ENCODE measurements at places on chromosomes 12 and 14.

DNA sequence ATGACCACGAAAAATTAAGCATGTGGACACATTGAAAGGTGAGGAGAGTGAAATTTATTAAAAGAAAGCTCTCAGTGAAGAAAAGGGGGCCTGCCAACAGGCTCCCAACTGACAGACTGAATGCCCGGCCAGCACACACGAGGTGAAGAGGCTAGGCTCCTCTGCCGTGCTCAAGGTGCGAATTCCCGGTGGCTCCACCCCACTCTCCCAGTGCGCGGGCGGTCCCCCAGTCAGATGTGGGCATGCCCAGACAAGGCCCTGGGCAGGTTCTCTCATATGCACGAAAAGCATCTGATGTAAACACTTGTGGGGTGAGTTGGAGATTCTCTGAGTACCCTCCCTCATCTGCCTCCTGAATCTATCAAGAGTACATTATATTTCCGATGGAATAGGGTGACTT lies 48.5 kb upstream of the OSBPL8 start:
- DNase-seq: no peak

GRCh38 chr12:53208435-53208834 lies 1.4 kb upstream of the ITGB7 start:
- DNase-seq: no peak

- peak; percentile 31 for DNase-seq
Measured at GRCh38 chr12:131829356-131829747, 1.2 kb downstream of the MMP17 start.

DNA sequence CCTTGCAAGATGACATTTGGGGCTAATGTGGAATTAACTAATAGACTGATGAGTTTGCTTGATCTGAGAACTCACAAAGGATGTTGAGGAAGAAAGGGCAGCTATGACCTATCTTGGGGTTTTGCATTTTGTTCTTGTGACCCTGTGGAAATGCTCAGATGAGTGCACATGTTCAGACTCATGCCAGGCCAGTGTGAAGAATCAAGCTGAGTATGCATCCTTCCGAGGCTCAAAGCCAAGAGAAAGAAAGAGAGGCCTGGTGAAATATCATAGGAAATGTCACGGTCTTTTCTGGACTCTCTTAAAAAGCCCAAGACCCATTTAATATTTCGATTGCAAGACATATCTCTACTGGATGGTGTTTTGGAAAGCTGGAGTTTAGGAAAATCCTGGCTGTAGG lies 96.3 kb downstream of the CACNA1C start:
- no peak for DNase-seq

DNA sequence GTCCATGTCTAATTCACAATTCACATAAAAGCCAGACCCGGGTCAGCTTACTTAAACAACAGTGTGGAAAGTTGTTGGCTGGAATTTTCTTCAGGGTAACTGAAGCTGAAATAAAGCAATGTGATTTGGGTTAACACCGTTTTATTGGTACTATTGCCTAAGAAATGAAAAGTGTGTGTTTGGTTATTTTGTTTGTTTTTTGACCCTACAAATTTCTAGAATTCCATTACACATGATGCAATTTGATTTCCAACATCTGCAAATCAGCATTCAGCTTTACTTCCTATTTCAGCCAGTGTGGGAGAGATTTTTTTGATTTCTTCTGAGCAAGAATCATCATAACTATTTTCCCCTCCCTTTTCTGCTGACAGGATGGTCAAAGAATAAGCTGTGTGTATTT lies 45.7 kb upstream of the CLMN start:
- peak; percentile 36 for DNase-seq

- DNase-seq: no peak
Measured at GRCh38 chr12:67002720-67003119, 266.4 kb upstream of the CAND1 start.

GRCh38 chr14:50862036-50862570 lies 9.8 kb upstream of the ABHD12B start:
- peak; percentile 77 for DNase-seq

GRCh38 chr14:60188696-60189095 lies 23.5 kb upstream of the DHRS7 start:
- no peak for DNase-seq

GRCh38 chr14:105439710-105440553 lies 20.3 kb downstream of the MTA1 start:
- DNase-seq: no peak

DNA sequence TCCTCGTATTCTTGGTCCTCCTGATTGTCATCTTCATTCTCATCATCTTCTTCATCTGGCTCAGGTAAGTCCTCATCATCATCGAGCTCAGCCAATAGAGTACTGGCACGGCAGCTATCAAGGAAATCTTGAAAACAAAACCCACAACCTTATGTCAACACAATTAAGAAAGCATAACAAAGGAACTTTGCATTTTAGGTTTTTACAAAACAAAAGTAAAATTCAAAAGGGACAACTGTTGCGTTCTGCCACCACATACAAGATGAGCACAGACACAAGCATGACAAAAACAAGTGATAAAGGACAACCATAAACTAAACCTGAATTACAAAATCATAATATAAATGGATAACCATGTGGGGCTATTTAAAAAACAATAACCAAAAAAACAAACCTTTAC lies 84.7 kb downstream of the HECTD1 start:
- DNase-seq: no peak

DNA sequence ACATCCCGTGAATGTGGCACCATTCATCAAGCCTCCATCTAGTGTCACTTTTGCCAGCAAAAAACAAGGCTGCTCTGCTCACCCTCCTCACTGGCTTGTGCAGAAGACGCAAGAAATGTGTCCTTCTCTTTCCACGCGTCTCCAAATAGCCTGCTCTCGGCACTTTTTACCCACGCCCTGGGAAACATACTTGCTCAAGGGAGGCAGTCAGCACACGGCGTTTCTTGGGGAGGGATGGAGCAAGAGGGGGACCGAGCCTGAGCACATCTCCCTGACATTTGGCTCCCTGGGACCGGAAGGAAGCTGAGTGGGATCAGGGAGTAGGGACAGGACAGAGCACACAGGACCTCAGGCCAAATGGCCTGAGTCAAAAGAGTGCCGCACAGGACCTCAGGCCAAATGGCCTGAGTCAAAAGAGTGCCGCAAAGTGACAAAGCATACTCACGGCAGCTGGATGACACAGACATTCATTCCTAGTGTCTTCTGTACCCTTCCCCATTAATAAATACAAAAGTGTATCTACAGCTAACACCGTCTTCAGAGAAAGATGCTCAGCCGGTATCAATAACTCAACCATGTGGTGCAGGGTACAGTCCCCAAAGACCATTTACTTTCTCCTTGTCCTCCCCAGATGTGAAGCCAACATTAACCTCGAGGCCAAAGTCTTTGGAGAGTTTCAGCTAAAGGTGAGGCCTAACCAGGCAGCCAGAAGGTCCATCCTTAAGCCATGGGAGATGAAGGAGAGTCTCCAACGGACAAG lies 7.1 kb downstream of the BCL11B start:
- DNase-seq: no peak

GRCh38 chr12:75981247-75982168 lies 50.1 kb downstream of the PHLDA1 start:
- no peak for DNase-seq

GRCh38 chr14:74015963-74016362 lies 3.1 kb downstream of the ENTPD5 start:
- no peak for DNase-seq

DNA sequence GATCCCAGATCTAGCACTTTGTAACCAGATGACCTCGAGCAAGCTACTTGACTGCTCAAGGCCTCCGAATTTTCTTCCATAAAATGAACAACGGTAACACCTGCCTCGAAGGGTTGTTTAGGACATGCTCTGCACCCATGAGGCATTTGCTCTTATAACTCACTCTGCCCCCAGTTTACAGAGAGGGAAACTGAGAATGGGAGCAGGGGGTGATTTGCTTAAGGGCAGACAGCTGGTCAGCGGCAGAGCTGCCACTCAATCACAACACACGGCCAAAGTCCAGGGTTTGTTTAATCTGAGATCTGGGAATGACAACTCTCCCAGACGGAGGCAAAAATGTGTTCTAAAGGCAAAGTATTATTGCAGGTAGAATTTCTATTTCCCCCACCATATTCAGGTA lies 156.3 kb downstream of the RIMBP2 start:
- DNase-seq: no peak

DNA sequence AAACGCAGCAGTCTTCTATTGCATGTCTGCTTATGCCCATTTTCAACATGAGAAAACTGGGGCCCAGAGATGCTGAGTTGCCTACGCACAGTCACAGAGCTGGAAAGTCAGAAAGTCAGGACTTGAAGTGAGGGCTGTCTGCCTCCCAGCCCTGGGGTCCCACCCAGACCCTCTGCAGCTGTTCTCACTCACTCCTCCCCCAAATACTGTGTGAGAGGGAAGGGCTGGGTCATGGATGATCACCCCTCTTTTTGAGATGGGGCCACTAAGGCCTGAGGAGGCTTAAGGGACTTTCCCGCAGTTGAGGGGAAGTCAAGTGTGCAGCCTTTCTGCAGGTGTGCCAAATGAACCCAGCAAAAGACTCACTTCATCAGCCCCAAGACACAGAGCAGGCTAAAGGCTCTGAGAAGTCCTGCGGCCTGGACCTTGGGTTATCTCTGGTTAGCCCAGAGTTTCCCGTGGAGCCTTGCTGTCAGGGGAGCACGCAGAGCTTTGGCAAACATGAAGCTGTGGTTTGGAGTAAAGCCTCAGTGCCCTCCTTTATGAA lies 18.7 kb downstream of the DTX1 start:
- no peak for DNase-seq

- no peak for DNase-seq
Measured at GRCh38 chr14:101478096-101478495, 83.2 kb upstream of the DIO3 start.

DNA sequence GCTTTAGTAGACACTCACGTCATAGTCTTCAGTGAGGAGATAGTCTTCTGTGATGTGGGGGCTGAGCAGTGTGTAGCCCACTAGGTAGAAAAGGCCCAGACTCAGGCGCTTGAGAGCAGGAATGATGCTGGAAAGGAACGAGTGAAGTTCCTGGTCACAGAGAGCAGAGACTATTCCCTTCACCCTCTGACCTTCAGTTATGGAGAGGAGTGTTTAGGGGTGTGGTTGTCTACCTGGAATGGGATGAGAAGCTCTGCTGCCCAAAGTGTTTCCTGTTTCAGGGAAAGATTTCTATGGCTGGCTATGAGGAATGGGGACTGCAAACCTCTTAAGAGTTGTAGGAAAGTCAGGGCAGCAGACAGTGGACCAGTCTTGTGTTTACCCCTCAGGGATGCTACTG lies 8.7 kb downstream of the EMG1 start:
- no peak for DNase-seq

DNA sequence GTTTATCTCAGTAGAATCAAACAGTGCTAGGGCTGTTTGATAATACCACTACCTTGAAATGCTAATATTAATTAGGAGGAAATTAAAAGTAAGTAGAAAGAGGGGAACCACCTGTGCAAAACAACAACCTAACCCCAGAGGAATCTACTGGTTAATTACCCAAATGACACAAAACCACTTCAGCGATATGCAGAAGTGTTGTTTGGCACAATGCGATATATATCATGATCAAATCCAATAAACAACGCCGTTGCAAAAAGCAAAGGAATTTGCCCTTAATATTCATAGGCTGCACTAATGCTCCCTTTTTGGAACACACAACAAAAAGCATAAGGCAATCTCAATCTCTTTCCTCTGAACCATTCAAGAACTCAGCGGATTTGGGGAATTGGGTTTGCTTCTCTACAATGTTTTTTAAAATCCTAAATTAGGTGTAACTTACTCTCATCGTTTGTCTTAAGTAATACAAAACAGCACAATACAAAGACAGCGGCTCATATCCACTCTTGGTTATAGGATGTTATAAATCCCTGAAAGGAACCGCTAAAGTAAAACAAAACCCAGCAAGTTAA lies 1.5 kb downstream of the MAP4K5 start:
- no peak for DNase-seq

GRCh38 chr12:5333096-5333495 lies 98.8 kb upstream of the NTF3 start:
- no peak for DNase-seq
